Activated naive CD4-positive, alpha-beta T cell treated with Interleukin-2 at 50 U/mL for 16 hours (primary cell): ENCODE measurements at places on chromosomes 5 and 9.

GRCh38 chr9:13143281-13143680, 136.2 kb downstream of the MPDZ start:
- DNase-seq: no peak

DNA sequence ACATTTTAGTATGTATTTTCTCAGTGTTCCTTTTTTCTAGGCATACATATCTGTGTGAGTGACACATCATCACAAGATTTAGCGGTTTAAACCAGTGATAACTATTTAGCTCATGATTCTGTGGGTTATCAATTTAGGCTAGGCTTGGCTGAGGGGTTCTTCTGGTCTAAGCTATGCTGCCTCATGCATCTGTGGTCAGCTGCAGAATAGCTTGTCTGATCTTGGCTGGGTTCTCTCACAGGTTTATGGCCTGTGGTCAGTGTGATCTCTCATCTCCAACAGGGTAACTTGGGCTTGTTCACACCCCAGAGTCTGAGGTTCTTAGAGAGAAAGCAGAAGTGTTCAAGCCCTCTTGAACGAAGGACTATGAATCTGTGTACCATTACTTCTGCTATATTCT, 363.3 kb downstream of the KDM4C start:
- DNase-seq: no peak

DNA sequence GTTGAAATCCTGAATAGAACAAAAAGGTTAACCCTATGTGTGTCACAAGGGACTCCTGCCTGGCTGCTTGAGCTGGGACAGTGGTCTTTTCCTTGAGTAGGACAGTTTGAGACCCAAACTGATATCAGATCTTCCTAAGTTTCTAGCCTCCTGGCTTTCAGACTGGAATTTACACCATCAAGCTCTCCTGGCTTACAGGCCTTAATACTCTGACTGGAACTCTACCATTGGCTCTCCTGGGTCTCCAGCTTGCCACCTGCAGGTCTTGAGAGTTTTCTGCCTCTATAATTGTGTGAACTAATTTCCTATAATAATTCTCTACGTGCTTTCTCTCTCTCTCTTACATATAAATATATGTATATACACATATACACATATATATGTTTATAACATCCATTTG, 112.5 kb downstream of the PRR16 start:
- no peak for DNase-seq

DNA sequence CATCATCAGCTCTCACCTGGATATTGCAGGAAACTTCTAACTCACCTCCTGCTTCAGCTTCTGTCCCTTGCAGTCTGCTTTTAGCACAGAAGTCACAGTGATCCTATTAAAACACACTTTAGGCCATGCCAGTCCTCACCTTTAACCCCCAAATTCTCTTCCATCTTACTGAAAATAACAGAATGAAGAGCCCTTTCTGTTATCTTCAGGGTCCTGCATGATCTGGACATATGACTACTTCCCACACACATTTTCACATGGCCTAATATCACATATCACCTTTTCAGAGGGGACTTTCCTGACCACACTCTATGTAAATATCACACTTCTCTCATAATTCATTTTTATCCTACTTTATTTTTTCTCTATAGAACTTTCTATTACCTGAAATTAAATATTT, 550.6 kb upstream of the CLINT1 start:
- DNase-seq: no peak

GRCh38 chr5:135332519-135333150, 66.4 kb downstream of the MACROH2A1 start:
- DNase-seq: no peak

DNA sequence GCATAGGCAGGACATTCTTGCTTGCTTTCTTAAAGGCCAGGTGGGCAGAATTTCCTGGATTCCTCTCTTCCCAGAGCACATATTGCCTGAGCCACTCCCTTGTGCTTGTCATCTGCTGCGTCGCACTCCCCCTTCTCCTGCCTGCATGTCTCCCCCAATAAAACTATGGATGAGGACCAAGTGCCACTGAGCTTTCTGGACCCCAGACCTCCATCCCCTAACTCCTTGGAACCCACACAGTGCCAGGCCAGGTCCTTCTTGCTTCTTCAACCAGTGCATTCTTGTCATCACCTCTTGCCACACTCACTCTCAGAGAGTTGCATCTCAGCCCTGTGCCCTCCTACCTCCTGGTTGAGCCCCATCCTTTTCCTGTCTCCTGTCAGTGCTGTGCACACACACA, 157.9 kb upstream of the PANK3 start:
- DNase-seq: no peak

GRCh38 chr5:153485641-153486040, 4.8 kb upstream of the GRIA1 start:
- no peak for DNase-seq

- no peak for DNase-seq
These were observed 218.4 kb downstream of the MED10 start for GRCh38 chr5:6159832-6160430.

- no peak for DNase-seq
These were observed 430.1 kb upstream of the WWC1 start for GRCh38 chr5:167861129-167861927.

DNA sequence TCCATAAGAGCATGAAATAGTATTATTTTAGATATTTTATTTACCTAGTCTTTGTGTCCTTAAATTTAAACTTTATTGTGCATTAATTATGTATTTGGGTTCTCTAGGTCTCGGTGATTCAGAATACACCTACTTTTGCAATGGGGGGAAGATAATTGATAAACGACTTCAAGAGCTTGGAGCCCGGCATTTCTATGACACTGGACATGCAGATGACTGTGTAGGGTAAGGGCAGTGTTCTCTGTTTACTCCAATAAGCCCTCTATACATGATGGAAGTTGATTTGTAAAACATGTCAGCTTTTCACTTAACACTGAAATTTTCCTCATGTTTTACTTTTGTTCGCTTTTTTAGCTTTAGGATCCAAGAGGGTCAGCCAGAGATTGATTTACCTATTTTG, 6.2 kb downstream of the MTRR start:
- DNase-seq: no peak

DNA sequence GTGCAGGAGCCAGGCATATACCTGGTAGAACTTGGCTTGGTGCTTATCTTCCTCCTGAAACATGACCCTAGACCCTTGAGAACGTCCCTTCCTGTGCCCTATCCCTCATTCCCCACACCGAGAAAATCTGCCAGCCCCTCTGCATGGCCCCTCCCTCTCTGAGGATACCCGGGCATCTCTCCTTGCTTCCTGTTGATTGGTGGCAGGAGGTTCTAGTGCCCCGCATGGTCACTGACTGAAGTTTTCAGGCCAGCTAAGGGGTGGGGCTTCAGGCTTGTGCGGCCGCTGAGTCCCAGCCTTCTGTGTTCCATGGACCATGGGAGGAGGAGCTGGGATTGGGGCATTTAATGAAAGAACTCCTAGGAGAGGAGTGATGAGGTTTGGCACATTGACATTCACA, 22.8 kb downstream of the IGIP start:
- DNase-seq: no peak

- DNase-seq: no peak
These were observed 158.1 kb downstream of the NPR3 start for GRCh38 chr5:32869216-32869615.

GRCh38 chr9:4986296-4986695, 1.2 kb downstream of the JAK2 start:
- DNase-seq: no peak

DNA sequence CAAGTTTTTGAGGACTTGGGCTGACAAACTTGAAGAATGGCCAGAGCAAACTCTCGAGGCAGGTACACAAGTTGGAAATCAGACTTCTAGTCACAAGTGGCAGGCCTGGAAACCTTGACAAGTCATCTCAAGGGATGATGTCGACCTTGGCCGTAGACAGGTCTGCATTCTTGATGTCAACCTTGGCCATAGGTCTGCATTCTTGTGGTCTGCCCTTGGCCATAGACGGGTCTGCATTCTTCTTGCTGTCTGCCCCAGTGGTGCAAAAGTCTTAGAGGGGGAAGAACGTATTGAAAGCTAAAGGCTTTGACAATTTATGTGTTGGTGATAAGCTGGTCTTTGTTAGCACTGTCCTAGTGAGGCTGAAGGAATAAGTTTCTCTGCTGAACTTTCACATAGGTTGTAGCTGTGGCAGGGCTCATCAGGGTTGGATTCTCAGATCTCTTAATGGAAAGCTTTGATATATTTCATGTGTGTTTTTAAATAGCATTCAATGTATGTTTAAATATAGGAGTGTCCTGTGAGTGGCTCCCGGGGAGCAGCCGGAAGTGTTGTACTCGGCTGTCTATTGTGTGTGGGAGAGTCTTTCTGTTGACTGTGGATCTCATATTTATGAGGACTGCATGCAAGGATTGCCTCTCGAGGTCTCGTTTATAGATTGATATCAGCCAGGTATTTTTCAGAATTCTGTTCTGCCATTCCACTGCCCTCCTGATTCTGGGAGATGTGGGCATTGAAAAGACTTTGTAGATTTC, 27.0 kb downstream of the SUB1 start:
- DNase-seq: no peak

- DNase-seq: no peak
These were observed 357.6 kb downstream of the RAB3C start for GRCh38 chr5:58940446-58940845.

DNA sequence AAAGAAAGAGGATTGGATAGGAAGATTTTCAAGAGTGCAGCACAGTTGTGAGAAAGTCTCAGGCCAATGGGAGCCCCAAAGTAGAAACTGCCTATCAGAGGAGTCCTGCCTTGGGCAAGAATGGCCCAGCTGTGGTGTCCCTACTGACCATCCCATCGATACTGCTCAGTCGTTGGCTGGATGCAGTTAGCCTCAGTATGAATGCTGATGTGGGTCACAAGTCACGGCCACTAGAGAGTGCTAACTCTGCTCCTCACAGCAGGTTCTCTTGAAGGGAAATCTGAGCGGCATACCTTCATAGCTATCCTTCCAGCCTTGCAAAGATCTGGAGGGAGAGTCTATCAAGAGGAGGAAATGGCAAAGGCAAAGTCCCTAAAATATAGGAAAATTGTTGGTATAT, 11.6 kb upstream of the CETN3 start:
- no peak for DNase-seq

DNA sequence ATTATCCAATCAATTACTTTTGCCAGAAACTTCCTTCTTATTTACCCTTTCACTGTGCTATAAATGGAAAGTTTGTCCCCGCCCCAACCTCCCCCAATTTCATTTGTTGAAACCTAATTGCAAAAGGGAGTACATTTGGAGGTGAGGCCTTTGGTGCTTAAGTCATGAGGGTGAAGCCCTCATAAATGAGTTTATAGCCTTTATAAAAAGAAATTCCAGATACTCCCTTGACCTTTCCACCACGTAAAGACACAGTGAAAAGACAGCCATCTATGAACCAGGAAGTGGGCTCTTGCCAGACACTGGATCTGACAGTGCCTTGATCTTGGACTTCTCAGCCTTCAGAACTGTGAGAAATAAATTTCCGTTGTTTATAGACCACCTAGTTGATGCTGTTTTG, 82.3 kb downstream of the NUDT12 start:
- no peak for DNase-seq

- no peak for DNase-seq
These were observed 4.8 kb upstream of the CHD1 start for GRCh38 chr5:98933445-98934072.

GRCh38 chr5:139845846-139846681, 50.5 kb downstream of the PSD2 start:
- no peak for DNase-seq

GRCh38 chr9:16602494-16602893, 268.0 kb downstream of the BNC2 start:
- DNase-seq: no peak

GRCh38 chr5:98309785-98310598, 463.5 kb upstream of the RGMB start:
- no peak for DNase-seq

DNA sequence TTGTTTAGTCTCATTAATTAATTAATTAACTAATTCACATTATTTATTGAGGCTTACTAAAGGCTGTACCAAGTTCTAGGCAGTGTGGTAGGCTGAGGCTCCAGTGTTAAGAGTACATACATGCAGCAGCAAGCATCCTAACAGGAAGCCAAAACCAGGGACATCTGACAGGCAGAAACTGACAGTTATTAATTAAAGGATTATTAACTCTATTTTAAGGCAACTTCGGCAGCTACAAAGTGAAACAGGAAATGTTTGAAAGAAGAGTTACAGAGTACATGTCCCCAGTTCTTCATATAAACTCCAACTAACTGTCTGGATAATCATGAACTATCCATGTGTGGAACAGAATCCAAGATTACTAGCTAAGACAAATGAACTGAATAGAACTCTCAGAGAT, 39.3 kb upstream of the GABRB2 start:
- DNase-seq: no peak

DNA sequence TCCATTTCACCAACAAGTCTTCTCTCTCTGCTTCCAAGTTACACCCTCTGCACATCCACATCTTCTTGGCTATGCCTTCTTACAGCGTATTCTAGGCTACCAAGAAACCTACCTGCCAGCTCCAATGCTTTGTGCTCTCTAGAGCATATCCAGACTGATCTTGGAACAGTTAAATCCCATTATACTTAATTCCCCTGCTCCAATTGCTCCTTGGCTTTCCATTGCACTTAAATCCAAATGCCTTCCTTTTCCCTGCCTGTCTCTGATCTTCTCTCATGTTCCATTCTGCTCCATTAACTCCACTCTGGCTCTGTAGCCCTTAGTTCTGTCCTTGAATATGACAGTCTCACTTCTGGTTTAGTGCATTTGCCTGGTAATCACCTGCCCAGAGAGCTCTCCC, 322.4 kb downstream of the LRRC70 start:
- DNase-seq: no peak

GRCh38 chr5:116573279-116573701, 1.3 kb downstream of the SEMA6A start:
- DNase-seq: no peak

- no peak for DNase-seq
These were observed 150.9 kb downstream of the NUDT12 start for GRCh38 chr5:103411711-103412110.

- DNase-seq: no peak
These were observed 182.4 kb downstream of the CCDC171 start for GRCh38 chr9:15735083-15735857.

DNA sequence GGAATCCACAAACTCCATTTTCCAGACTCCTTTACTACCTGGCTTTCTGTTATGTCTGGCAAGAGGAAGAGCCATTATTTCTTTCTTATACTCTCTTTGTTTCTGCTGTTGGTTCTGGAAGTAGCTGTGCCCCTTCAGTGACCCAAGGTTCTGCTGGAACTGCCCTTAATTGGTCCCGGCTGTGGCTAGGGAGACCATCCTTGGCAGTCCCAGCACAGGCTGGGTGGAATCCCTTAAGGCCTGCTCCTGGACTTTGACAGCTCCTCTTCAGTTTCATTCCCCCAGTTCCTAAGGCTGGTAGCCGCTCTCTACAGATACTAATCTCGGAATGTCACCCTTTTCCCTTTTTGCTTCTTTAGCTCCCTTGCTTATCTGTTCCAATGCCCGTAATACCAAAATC, 81.9 kb upstream of the GLIS3 start:
- DNase-seq: no peak

DNA sequence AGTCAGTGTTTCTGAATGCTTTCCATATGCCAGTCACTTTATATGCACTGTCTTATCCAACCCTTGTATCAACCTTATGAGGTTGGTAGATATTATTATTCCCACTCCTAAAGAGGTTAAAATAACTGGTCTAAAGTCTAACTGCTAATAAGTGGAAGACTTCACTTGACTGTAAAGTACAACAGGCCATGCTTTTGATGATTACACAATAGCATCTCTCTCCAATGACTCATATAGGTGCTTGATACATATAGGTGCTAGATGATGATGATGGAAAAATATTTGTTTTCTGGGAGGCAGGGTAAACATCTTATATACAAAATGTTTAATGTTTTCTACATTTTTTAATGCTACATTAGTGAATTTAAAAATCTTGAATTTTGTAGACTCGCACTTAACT, 75.9 kb upstream of the NR3C1 start:
- no peak for DNase-seq
